ENCODE measurements at places on chromosomes 11 and 22.

DNA sequence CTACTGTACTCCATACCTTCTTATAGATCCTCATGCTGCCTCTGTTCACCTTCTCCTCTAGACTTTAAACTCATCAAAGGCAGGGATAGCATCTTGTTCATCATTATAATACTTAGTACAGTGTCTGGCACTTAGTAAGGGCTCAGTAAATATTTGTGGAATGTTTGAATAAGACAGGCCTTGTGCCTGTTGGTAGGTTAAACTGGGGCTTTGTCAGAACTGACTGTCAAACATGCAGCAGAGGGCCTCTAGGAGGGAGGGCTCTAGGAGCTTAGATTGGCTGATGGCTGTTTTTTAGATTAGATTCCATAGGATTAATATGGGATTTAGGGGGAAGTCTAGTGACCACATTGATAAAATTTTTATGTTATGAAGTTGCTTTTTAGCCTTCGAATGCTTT lies 70.8 kb downstream of the RNF169 start:
- no peak for DNase-seq

- DNase-seq: no peak
Observed at GRCh38 chr11:86058360-86058759, 10.5 kb downstream of the PICALM start.

- no peak for DNase-seq
Observed at GRCh38 chr11:117511483-117511930, 183.9 kb downstream of the CEP164 start.

- peak; percentile 89 for DNase-seq
Observed at GRCh38 chr11:82901165-82901921, at the start of gene DDIAS. Gene DDIAS, plus strand, starts transcription at chr11:82901736. Its CDS starts 13,003 bp downstream, at chr11:82914739.

DNA sequence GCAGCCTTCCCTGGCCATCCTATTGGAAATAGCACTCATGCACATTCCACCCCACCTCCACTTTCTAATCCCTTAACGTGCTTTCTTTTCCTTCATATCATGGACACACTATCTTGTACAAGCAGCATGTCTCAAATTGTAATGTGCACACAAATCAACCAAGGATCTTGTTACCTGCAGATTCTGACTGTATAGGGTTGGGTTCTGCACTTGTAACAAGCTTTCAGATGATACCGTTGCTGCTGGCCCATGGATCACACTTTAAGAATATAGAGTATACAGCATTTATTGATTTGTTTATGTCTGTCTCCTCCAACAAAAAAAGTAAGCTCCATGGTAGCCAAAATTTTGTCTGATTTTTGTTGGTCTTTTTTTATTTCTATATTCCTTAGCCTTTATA lies 32.4 kb upstream of the POU2AF1 start:
- DNase-seq: no peak

DNA sequence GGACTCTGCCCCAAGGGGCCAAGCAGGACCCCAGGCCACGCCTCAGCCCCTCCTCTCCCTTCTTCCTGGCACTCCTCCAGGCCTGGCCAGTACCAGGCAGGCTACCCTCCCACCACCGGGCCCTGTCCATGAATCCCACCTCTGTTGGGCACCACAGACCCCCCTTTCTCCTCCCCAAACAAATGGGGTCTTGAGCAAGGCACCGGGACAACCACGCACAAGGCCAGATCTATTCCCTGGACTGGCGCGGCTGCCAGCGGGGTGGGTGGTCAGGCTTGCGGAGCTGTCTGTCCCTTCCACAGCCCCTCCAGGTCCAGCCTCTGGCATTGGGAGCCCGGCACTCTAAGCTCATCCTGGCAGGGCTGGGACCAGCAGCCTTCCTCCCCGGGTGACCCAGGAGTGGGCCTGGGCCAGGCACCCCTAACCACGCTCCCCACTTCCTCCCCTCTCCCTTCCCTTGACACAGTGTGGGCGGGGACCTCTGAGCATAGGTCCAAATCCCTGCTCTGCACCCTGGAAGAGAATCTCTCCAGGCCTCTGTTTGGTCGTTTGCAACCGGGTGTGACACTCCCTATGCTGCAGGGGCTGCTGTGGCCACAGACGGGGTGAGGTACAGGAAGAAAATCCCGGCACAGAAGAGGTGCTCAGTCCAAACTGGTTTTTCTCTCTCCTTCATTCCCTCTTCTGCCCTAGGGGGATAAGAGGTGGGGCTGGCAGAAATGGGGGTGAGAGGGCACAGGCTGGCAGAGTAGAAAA lies 14.6 kb downstream of the ELFN2 start:
- no peak for DNase-seq

- no peak for DNase-seq
Observed at GRCh38 chr11:96019810-96020747, 96.2 kb upstream of the MTMR2 start.

GRCh38 chr22:22076932-22077703 lies 94.5 kb upstream of the TOP3B start:
- DNase-seq: no peak
